ENCODE measurements at places on chromosomes 2 and 18.

GRCh38 chr18:43661570-43661969 is 384.3 kb upstream of the SYT4 start:
- DNase-seq: no peak

GRCh38 chr2:9538000-9538507 is 17.6 kb downstream of the ADAM17 start:
- DNase-seq: no peak

DNA sequence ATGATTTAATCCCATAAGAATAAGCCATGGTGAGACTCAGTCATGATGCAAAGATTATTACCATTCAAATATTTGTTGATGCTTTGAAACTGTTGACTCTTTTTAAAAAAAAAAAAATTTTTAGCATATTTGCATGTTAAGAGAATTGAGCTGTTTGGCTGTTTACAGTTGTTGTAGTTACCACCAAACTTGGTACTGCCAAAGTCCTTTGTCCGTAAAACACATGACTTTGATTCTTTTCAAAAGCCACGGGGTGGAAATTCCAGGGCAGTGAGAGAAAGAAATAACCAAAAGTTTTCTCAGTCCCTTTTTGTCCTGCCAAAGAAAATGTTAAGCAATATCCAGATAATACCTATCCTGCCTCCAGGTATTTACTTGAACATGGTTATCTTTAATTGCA is 474.8 kb downstream of the METTL4 start:
- DNase-seq: no peak

DNA sequence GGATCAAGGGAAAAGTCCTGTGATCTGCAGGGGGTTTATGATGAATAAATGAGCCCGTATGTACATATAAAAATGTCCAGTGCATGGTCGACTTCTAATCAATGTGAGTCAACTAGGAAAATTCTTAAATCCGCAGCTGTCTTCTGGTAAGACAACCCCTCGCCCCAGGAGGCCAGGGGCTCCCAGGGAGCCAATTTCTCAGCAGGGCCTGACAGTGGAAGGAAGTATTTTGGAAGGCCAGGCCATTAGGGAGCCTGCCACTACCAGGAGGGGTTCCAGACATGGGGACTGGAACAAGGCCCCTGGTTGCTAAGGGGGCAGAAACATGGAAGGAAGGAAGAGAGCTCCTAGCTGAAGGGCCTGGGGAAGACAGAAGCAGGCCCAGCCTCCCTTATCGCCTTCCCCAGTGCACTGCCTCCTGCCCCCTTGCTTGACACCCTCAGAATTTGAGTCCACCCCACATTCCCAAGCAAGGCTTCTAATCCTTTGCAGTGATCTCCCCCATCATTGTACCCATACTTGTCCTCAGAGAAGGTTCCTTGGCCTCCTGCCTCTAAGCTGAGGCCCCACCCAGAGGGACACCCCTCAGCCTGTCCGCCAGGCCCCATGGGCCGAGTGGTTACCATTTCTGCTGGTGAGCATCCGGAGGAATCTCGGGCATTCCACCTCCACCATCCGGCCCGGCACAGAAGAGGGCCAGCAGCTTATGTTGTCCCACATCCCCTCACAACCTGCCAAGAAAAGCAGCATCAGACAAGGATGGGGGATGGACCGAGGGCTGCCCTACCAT is 45.9 kb downstream of the SCTR start:
- DNase-seq: no peak

Data from dorsolateral prefrontal cortex (tissue), 122 donors.